ENCODE measurements at places on chromosomes 11 and 22.

DNA sequence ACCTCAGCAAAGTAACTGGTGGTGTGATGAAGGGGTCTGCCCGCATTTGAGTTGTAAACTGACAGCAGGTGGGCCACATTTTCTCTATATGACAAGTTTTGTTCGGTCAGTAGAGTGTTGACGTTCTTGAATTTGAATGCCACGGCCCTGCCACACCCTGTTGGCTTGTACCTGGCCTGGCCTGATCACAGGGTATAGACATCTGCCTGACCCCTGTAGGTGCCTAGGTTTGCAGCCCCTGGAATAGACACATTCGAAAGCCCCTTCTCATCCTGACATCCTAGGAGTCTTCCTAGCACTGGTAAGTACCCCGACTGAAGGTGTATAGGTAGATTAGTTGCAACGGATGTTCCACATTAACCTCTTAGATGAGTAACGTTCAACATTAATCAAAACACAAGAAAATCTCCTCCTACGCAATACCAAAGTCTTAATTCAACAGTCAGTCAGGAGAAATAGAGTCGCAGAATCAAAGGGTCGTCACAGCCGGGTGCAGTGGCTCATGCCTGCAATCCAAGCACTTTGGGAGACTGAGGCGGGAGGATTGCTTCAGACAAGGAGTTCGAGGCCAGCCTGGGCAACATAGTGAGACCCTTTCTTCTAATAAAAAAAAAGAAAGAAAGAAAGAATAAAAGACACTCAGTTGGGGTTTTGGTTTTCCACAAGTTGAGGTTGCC, 43.6 kb upstream of the CD5 start:
- DNase-seq: no peak

DNA sequence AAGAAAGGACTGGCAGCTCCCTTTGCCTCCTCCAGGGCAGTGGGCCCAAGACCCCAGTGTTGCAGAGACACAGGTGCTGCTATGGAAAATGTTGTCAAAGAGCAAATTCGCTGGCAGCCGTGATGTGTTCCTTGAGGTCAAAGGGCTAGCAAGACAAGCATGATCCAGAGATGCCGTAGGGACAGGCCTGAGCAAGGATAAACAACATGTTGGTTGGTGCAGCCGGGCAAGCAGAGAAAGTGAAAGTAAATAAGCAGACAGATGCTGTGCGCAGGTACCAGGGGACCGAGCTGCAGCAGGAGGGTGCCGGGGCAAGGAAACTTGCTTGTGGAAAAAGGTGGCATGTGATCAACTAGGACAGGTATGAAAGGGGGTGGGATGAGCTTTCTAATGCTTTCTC, 125.5 kb upstream of the NECTIN1 start:
- peak; percentile 34 for DNase-seq

GRCh38 chr11:117205211-117205818, 6.1 kb downstream of the TAGLN start:
- no peak for DNase-seq

DNA sequence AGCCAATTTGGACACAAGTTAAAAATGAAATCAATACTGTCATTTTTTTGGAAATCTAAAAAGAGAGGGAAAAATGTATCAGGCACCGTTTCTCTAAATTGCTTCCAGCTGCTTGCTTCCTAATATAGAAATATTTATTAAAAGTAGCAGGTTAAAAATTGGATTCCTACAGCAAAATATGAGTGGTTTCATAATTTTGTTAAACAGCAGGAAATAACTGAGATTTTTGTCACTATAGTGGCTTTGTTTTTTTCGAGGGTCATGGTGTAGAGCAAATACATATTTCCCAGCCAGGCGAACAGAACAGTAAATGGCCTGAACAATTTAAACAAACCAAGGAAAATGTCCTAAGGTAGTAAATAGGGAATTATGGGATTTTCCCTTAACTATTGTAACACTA, 159.7 kb downstream of the DDX10 start:
- DNase-seq: no peak

GRCh38 chr22:47817380-47817779, 1054.9 kb downstream of the TBC1D22A start:
- no peak for DNase-seq

DNA sequence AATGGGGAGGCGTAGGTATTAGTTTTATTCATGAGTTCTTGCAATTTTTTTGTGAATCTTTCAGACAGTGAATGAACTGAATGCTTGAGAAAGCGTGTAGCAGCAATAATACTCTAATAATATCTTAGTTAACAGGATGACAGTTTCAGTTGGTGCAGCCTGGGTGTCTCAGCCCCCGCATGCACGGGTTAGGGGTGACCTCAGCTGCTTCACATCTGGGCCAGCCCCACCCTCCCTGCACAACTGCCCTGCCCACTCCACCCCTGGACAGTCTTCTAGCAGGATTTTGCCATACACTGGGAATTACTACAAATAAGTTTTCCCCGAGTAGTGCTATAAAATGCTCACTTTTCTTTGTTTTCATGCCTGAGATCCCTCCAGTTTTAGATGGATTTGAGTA, 83.2 kb downstream of the ST3GAL4 start:
- DNase-seq: no peak

Measured in DMS79 (cell line).